ENCODE measurements at places on chromosomes 2 and 18.

DNA sequence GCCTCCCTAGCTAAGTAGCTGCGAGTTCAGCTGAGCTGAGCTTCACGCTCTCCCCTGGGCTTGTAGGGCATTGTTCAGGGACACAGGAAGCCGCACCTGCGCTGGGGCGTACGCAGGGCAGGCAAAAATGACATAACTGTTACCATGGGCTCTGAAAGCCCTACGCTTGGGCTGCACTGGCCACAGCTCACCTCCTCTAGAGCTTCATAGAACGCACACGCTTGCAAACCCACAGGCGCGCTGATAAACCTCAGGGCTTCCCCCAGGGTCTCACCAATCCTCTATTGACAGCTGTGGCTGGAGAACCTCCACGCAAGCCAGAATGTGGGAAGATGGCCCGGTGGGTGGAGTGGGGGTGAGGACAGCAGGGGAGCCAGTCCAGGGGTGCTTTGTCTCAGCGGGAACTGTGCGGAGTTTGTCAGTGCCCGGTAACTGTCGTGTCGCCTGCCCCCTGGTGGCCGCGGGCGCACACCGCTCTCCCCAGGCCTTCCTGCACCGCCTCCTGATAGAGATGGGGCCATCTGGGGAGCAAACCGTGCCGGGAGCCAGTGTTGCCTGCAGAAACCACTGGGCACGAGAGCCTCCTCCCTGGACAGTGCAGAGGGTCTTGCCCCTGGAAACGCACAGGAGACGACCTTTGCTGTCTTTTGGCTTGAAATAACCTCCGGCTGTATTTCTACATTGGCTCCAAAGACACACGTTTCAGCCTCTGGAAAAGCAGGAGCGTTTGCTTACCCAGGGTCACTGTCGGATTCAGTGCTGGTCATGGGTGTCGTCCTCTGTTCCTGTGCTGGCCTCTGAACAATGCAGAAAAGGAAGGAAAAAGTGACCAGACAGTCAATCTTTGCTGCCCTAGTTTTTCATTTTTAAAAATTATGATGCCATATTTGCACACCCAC is 17.0 kb upstream of the CIDEA start:
- peak; percentile 86 for DNase-seq

DNA sequence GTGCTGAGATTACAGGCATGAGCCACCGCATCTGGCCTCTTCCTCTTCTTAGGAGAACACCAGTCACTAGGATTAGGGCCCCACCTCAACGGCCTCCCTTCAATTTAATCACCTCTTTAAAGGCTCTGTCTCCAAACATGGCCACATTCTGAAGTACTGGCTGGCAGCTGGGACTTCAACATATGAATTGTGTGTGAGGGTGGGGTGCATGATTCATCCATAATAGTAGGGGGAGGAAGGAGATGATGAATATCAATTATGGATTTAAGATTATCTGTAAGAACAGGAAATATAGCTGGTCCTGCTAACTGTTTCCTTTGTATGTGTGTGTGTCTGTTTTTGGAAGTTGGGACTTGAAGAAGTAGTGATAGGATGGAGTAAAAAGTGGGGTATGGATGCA is 14.7 kb upstream of the EPG5 start:
- no peak for DNase-seq

- no peak for DNase-seq
Observed at GRCh38 chr2:54579682-54580620, 123.8 kb downstream of the SPTBN1 start.

DNA sequence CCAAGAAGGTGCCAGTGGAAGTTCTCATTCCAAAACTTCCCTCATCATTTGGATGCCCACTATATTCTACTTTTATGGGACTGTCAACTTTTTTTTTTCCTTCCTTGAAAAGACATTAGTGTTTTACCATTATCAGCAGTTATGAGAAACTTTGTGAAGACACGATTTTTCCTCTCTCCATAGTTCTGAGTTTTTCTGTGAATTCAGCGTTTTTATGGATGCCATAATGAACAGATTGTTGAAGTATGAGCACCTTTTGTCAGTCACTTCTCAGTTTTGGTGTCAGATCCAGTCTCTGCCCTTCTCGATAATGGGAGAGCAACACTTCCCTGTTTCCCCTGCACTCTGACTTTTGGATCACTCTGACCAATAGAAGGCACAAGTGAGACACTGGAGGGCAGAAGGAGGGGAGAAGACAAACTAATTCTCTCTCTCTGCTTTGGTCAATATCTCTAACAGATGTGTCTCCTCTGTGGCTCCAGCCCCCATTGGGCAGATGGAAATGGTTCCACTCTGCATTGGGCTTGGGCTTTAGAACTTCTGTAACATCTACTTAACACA is 53.5 kb upstream of the FN1 start:
- DNase-seq, result no peak

GRCh38 chr2:75960472-75961009 is 249.8 kb upstream of the GCFC2 start:
- peak; percentile 2 for DNase-seq

DNA sequence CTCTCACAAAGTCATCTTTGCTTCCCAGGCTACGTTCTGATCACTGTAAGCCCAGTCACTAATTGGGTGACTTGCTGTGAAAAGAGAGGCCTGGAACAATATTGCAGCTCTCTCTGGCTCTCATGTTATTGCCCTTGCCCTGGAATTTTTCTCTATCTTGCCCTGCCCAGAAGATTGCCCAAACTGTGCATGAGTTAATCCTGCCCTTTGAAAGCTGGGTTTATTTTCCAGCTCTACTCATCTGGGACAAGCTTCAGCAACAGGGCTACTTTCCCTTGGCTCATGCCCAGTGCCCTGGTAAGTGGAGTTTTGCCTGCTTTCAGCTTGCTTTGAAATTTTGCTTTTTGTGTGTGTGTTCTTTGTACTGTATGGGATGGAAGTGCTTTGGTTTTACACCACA is 6.9 kb upstream of the EHBP1 start:
- DNase-seq, result no peak

GRCh38 chr2:149175956-149176355 is 137.5 kb downstream of the LYPD6B start:
- no peak for DNase-seq

DNA sequence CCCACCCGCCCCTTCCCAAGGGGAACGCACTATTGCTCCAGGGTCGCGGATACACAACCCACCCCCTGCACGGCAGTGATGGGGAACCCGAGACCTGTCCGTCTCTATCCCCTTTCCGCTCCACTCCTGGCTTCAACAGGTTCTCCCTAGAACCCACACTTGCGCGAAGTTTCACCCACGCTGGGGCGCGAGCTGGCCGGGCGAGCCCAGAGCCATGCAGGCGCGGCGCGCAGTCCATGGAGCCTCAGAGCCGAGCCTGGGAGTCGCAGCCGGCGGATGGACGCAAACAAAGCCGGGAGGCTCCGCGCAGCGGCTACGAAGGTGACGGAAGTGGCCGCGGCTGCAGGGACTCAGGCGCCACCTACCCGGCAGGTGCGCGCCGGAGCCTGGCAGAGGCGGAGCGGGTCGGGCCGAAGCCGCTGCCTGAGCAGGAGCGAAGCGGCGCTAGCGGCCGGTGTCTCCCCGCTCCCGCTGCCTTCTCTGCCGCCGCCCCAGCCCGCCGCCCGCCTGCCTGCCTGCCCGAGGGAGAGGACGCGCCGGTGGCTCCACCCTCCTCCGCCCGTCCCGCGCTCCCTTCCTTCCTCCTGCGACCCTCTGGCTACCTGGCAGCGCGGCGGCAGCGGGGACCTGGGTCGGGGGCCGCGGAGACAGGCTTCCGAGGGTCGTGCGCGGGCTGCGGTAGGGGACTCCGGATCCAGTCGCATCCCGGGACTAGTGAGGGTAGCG is 14.0 kb downstream of the ALPG start:
- DNase-seq, result peak; percentile 22

DNA sequence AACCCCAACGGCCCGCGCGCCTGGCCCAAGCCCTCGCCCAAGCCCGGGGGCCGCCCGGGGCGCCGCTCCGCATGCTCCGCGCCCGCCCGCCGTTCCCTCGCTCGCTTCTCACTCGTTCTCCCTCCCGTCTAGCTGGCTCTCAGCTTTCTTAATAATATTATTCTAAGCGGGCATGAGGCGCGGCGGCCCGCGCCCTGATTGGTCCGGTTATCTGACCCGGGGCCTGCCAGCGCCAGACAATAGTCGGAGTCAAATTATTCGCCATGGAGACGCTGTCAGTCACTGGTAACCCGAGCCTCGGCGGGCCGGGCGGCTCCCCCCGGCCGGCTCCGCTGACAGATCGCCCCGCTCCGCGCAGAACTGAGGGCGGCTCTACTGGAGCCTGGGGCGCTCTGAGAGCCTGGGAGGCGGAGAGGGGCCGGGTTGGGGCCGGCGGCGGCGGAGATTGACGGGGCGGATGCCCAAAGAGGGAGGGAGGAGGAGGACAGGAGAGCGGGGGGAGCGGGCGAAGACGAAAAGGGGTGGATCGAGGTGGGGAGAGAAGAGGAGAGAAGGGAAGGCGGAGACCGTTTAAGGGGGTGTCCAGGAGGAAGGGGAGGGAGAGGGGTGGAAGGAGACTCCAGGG is at the start of gene SIX2:
Gene SIX2 (minus strand): TSS at position 150 of the 625 bp plus-strand sequence. CDS start 342 bp downstream, outside the sequence.
- DNase-seq, result peak; percentile 76
